Stromal cell of bone marrow (primary cell): ENCODE measurements at places on chromosomes 1 and 21.

- DNase-seq, result no peak
Observed at GRCh38 chr1:226881515-226882185, 11.2 kb downstream of the PSEN2 start.

DNA sequence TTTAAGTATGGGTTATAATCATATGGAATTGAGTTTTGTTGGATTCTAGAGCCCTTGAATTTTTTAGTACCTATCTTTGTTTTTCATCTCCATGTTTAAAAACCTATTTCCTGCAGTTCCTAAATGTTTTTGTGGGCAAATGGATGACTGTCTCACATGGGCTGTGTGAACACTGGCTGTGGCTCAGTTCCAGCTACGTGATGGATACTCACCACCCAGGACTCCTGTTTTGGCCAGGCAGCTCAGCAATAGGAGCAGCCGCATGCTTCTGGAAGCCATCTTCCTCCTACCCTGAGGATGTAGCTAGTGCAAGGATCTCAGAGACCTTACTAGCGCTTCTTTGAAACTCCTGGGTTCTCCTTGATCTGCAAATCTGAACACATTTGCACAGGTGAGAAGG, 2.8 kb downstream of the REG4 start:
- no peak for DNase-seq

GRCh38 chr1:198287916-198288315, 131.1 kb downstream of the NEK7 start:
- no peak for DNase-seq

- DNase-seq, result no peak
Observed at GRCh38 chr1:20366463-20367115, 75.9 kb downstream of the VWA5B1 start.

GRCh38 chr1:14090531-14090930, 390.5 kb downstream of the PRDM2 start:
- DNase-seq, result no peak
